ENCODE measurements at places on chromosomes 16 and 17.

DNA sequence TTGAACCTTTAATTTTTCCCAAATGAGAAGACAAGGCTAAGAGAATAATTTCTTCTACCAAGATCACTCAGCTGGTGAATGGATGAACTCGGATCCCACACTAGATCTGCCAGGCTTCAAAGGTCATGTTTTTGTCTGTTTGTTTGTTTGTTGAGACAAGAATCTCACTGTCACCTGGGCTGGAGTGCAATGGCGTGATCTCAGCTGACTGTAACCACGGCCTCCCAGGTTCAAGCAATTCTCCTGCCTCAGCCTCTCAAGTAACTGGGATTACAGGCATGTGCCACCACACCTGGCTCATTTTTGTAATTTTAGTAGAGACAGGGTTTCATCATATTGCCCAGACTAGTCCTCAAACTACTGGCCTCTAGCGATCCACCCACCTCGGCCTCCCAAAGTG, 6.6 kb downstream of the ZNF19 start:
- DNase-seq = no peak

DNA sequence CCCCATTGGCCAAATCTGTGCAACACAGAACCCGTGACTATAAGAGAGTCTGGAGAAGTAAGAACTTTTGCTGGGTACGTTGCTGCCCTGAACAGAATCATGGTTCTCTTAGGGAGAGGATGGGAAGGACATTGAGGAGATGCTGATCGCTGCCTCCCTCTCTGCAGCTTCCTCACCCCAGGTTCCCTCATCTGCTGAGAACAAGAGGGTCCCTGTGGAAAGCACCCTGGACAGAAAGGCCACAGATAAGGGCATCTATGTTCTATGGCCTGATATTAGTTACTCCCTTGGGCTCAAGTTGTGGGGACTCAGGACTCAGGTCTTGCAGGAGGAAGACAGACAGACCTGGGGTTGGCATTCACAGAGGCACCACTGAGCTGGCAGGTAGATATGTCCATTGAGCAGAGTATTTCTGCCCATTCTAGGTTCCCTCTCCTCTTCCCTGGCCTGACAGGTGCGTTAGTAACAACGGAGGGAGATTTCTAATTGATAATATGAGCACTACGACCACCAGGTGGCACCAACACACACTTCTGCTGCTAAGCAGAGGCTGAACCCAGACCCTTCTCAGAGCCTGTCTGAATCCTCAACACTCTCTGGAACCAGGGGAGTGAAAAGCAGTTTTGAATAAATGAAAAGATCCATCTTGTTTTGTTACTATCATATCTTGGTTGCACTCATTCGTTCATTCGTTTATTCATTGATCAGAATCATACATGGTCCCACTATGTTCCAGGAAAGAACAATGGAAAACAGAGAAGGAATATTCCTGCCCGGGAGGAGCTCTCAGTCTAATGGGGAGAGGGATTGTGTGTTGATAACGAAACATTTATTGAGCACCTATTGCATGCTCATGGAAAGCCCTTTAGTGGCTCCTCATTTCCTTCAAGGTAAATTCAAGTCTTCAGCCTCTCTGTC, 56.4 kb downstream of the SLC6A2 start:
- peak; percentile 40 for DNase-seq

DNA sequence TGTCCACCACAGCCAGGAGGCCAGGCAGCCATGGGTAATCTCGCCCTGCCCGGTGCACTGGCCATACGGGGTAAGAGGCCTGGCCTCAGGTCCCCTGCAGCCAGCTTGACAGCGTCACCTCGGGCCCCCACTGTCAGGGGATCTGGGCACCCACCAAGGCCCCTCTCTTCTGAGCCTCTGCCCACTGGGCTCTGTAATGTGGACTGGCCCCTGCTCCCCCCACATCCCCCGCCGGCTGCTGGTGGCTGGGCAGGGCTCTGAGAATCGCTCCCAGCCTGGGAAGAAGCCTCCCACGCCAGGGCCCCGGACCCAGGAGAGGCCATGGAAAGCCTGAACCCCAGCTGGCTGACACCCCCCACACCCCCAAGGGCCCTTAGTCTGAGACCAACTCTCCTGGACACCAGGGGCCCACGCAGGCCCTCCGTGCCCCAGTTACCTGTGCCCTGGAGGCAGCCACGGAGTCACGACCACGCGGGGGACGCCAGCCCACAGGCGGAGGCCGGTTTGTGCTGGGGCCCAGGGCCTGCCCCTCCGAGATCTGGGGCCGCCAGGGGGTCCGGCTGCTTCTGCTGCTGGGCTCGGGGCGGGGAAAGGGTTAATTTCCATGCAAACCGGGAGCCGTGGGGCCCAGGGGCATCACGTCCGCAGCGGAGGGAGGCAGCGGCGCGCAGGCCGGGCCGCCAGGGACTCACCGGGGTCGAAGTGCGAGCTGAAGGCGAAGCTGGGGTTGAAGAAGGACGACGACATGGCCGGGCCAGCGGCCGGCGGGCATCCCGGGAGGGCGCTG, at the start of gene PVALEF:
Gene PVALEF, plus strand, starts transcription at position 262 of the 787 bp plus-strand sequence. CDS start 15,720 bp downstream, outside the sequence.
- no peak for DNase-seq

DNA sequence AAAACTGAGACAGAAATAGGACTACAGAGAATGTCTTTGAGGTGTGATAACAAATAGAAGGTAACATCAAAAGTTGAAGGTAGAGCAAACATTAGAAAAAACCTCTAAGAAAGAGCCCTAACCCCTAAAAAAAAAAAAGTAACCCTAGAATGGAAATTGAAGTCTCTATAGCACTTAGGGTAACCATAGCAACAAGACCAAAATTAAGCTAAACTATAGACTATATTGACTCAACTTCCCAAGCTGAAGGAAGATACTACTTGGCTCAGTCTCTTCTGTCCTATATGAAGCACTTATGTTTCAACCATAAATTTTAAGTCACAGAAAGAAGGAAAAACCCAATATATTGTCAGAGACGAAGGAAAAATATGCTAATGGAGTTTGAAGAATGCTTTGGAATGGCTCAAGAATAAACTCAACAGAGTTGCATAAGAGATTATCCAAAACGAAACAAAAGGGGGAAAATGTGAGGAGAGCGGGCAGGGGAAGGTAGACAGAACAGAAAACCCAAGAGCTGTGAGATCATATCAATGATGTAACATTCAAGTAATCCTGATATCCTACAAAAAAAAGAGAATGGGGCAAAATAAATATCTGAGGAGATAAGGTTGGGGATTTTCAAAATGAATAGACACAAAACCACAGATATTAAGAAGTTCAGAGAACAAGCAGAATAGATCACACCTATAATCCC, 88.4 kb downstream of the USP32 start:
- DNase-seq = no peak

DNA sequence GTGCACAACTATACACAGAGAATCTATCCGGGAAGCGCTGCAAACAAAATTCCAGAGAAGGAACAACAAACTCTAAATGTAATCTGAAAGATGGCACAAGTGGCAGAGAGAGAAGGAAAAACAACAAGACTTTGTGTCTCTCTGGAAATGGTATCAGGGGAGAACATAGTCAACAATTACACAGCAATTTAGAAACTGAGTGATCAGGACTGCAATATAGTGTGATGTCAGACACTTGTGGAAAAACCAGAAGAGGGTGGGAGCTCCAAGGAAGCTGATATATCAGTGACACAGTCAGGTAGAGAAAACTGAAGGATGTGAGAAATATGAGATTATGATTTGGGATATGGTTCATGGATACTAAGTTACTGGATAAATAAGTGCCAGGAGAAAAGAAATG, 8.2 kb downstream of the ZNF19 start:
- no peak for DNase-seq

- peak; percentile 32 for DNase-seq
Measured at GRCh38 chr17:81254955-81255717, 16.0 kb downstream of the NDUFAF8 start.

- DNase-seq = no peak
Measured at GRCh38 chr17:59238906-59239305, 18.6 kb downstream of the GDPD1 start.

DNA sequence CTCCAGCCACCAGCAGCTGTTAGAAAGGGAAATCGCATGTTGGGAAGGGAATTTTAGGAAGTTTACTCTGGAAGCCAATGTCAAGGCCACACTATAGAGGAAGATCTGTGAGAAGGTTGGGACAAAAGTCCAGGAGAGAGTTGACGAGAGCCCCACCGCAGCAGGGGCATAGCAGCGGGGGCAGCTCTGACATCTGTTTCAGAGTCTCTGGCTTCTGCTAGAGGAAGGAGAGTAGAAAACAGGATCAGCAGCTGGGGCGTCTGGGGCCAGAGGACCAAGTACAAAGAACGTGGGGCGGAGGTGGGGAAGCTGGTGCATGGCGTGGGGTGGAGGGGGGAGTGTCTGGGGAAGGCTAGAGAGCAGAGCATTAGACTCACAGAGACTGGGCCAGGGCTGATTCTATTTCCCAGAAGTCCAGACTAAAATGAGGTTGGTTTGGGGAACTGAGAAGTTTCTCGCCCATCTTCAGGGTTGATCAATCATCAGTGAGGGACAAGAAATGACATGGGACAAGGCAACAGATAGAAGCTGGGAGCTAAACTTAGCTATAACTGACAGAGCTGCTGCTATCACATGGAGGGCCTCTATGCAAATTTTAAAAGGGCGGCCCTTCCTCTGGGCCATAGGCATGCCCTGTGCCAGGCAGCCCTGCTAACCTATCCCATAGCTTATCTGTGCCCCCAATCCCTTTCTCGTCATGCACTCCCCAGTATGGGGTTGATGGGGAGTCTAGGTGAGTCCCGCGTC, 1.2 kb downstream of the RABEP2 start:
- DNase-seq = no peak

DNA sequence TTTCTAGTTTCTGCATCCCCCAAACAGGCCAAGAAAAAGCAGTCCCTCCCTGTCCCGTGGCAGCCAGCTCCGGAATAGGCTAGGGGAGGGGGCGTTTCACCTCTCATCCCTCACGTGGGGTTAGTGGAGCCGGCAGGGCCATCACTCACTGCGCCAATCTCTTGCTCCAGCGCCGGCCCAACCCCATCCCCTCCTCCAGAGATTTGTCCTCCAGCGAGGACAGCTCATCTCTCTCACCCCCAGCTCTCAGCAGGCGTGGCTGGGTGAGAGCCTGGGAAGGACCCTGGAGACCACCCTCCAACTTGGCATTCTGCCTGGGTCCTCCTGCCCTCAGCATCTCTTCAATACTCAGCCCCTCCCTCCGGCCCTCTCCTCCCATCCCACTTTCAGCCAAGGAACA, 74.1 kb downstream of the TMEM132E start:
- no peak for DNase-seq

DNA sequence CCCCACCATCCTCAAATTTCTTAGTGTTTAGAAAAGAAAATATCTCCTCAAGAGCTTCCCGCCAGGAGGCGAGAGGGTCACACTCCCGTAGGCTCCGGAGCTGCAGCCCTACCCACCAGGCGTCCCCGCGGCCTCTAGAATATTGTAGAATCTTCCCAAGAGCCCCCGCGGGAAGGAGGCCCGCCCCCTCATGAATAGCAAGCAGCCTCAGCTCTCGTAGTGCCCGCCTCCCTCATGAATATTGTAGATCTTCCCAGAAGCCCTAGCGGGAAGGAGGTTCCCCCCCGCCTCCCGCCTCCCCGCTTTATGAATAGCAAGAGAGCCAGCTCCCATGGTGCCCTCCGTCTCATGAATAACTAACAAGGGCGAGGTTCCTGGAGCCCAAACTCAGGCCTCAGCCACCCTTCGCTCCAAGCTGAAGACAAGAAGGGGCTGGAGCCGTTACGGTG, at the start of gene FBXO47:
Gene FBXO47, minus strand, starts transcription at position 114 of the 449 bp plus-strand sequence. CDS start 4,378 bp downstream, outside the sequence.
- DNase-seq = no peak

- DNase-seq = no peak
Measured at GRCh38 chr17:27986805-27987684, 55.4 kb upstream of the NLK start.

GRCh38 chr17:9999919-10000695, 95.0 kb upstream of the RCVRN start:
- no peak for DNase-seq

DNA sequence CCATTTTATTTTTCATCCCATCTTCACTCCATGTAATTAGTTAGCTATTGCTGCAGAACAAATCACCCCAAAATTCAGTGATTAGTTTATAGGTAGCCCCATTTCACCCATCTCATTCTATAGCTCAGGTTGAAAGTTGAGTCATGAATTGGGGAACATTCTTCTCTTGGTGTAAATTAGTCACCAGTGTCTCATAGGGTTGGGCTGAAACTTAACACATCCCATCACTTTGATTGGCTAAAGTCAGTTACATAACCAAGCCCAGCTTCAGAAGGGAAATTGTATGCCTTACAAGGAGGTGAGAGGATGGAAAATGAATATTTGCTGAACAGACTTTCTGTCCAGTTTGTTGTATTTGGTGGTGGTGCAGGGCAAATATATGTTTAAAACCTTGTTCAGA, 477.5 kb downstream of the WWOX start:
- no peak for DNase-seq

GRCh38 chr16:58120234-58120633, 8.9 kb downstream of the CFAP20 start:
- no peak for DNase-seq

GRCh38 chr17:45171338-45172231, 9.9 kb downstream of the HEXIM2 start:
- DNase-seq = no peak

DNA sequence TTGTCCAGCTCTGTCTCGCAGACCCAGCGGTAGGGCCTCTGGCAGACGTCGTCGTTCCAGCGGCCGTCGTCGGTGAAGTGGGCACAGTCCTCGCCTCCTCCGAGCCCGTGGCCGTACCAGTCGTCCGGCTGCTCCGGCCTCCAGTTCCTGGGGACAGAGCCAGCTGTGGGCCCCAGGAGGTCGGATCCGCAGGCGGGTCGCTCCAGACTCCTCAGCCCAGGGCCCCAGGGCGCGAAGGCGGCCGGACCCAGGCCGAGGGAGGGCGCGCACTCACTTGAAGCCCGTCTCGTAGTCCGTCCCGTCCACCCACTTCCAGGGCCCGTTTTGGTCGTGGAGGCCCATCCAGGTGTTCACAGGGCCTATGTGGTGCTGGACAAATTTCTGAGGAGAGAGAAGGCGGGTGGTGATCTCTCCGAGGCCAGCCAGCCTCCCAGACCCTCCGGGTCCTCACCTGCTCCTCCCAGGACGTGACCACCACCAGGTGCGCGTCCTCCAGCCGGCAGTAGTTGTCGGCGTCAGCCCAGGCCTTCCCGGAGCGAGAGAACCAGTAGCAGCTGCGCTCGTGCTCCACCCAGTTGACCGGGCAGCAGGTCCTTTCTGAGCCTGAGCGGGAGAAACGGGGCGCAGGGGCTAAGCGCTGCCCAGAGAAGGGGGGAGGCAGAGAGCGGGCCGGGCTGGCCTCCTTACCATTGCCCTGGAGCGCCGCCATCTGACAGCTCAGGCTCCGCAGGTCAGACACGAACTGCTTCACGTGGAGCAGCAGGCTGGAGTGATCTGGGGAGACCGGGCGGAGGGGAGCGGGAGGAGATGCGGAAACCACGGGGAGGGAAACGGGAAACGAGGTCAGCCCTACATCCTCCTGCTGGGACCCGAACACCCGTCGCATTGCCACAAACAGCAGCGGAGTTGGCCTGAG, 5.2 kb downstream of the ASGR1 start:
- no peak for DNase-seq

- DNase-seq = no peak
Measured at GRCh38 chr17:9958586-9959281, 53.7 kb upstream of the RCVRN start.

GRCh38 chr17:31792007-31792585, 66.9 kb downstream of the COPRS start:
- no peak for DNase-seq
